ENCODE measurements at places on chromosomes 11 and 22. TPM values are rescaled to one million over a fixed set of nuclear protein-coding genes. Genes with fewer than 3 reads are reported as not detected.

The LMO2 gene
- 2.0 TPM for total RNA-seq

The OTOG gene
- not detected for total RNA-seq

The RAB39A gene
- total RNA-seq, result 1.8 TPM

The OR8G1 gene
- not detected for total RNA-seq

The SORL1 gene
- 400 TPM for total RNA-seq

The GALNT18 gene
- not detected for total RNA-seq

The IZUMO1R gene
- total RNA-seq, result not detected

The MS4A12 gene
- total RNA-seq, result not detected

The NRIP3 gene
- not detected for total RNA-seq

The OR51B2 gene
- not detected for total RNA-seq

The RIMBP3B gene
- 1.1 TPM for total RNA-seq

The ZFP91 gene
- 60.5 TPM for total RNA-seq

The DCDC1 gene
- not detected for total RNA-seq

The ATP5MG gene
- total RNA-seq, result 294 TPM

The KCNK7 gene
- total RNA-seq, result 0.68 TPM

The FGF19 gene
- total RNA-seq, result not detected

The ZDHHC5 gene
- 46.1 TPM for total RNA-seq

The GGTLC3 gene
- total RNA-seq, result not detected

The PGM2L1 gene
- total RNA-seq, result 0.87 TPM

The CD3G gene
- total RNA-seq, result not detected

The MUC5AC gene
- total RNA-seq, result not detected

The TREH gene
- not detected for total RNA-seq

The NLRP10 gene
- total RNA-seq, result not detected

The CDON gene
- total RNA-seq, result 2.5 TPM

The UPK3A gene
- total RNA-seq, result not detected

The RNF141 gene
- total RNA-seq, result 18.5 TPM

The PLAAT5 gene
- total RNA-seq, result not detected

The DDB1 gene
- 211 TPM for total RNA-seq

The ZNF215 gene
- total RNA-seq, result 63.0 TPM

The CBLIF gene
- not detected for total RNA-seq

The TBX10 gene
- total RNA-seq, result 5.7 TPM

The SLC37A4 gene
- 16.6 TPM for total RNA-seq

The CEP126 gene
- 5.9 TPM for total RNA-seq

The TPBGL gene
- not detected for total RNA-seq

The LRRC74B gene
- not detected for total RNA-seq

The CLMP gene
- not detected for total RNA-seq

The MS4A4E gene
- total RNA-seq, result not detected

The FJX1 gene
- total RNA-seq, result 1.2 TPM

The FGF4 gene
- total RNA-seq, result not detected

The TOMT gene
- not detected for total RNA-seq

The PHOX2A gene
- not detected for total RNA-seq

The C11orf91 gene
- not detected for total RNA-seq

The NDUFA6 gene
- 63.8 TPM for total RNA-seq

The LDHAL6A gene
- not detected for total RNA-seq

The PYGM gene
- total RNA-seq, result 2.4 TPM

The NR1H3 gene
- total RNA-seq, result 14.7 TPM

The RHOD gene
- not detected for total RNA-seq

The TSGA10IP gene
- not detected for total RNA-seq

The TRPM5 gene
- not detected for total RNA-seq

The HEPHL1 gene
- not detected for total RNA-seq

The YWHAH gene
- 145 TPM for total RNA-seq

The ACR gene
- total RNA-seq, result not detected

The BBS1 gene
- 15.7 TPM for total RNA-seq

The CCDC88B gene
- 67.2 TPM for total RNA-seq

The CFAP300 gene
- total RNA-seq, result not detected

The SAA2 gene
- not detected for total RNA-seq

The OR10D3 gene
- total RNA-seq, result not detected

The ELMOD1 gene
- total RNA-seq, result not detected
